ENCODE measurements at places on chromosomes 4 and X.

- no peak for DNase-seq
Observed at GRCh38 chrX:13938051-13938828, 91.5 kb downstream of the GEMIN8 start.

DNA sequence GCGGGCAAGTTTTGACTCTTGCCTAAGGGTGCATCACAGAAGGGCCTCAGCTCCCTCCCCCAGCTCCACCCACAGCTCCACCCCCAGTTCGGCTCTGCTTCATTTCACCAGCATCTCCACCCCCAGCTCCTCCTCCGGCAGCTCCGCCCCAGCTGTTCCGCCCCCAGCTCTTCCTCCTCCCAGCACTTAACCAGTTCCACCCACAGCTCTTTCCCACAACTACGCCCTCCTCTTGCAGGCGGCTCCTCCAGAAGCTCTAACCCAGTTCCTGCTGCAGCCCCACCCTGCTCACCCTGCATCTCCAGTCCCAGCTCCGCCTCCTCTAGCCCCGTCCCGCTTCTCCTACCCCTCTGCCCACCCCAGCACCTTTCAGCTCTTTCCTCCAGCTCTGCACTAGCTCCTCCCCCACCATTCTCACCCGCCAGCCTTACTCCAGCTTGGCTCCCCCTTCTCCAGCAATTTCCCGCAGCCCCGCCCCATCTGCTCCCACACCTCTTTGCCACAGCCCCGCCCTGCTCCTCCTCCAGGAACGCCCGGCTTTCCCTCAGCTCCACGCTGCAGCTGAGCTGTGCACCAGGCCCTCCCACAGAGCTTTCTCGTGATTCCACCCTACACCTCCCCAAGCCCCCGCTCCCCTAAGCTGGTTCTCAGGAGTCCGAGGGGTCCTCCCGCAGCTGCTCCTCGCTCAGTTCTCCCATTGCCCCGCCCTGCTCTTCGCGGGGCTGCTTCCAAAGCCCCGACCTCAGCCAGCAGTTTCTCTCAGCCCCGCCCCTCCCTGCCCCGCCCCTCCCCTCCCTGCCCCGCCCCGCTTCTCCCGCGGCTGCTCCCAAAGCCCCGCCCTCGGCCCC is 1.3 kb upstream of the EOLA1 start:
- peak; percentile 94 for DNase-seq

GRCh38 chr4:176433983-176434382 is 114.2 kb downstream of the SPCS3 start:
- no peak for DNase-seq

DNA sequence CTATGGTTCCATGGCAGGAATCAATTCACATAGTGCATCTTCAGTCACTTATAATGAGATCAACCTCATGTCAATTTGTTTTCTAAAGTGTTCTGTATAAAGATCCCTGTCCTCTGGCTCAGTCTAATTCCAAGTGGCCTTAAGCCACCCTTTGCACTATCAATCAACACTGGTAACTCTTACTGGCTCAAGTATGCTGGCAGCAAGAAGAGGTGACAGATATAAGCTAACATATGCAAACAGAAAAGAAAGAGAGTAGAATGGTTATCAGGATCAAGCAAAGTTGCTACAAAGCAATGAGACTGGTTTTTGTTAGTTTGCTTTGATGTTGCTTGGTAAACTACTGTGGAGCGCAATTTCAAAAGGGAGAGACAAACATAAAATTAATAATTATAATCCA is 67.0 kb downstream of the AMMECR1 start:
- DNase-seq, result no peak

- no peak for DNase-seq
Observed at GRCh38 chrX:63702556-63702955, 82.5 kb downstream of the ARHGEF9 start.

GRCh38 chr4:73751830-73752229 is 11.5 kb downstream of the CXCL8 start:
- no peak for DNase-seq

- no peak for DNase-seq
Observed at GRCh38 chr4:1288786-1289185, 905 bp upstream of the MAEA start.

GRCh38 chrX:46792810-46793188 is 33.9 kb upstream of the SLC9A7 start:
- no peak for DNase-seq

DNA sequence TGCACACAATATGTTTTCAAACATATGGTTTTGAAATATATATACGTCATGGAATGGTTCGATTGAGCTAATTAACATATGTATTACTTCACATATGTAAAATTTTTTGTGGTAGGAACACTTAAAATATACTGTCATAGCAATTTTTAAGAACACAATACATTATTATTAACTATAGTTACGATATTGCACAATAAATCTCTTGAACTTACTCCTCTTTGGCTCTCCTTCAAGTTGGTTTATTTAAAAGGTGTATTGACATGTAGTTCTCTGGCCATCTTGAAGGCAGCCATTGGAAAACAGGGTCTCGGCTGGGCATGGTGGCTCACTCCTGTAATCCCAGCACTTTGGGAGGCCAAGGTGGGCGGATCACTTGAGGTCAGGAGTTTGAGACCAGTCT is 53.8 kb downstream of the CASP3 start:
- DNase-seq, result no peak

DNA sequence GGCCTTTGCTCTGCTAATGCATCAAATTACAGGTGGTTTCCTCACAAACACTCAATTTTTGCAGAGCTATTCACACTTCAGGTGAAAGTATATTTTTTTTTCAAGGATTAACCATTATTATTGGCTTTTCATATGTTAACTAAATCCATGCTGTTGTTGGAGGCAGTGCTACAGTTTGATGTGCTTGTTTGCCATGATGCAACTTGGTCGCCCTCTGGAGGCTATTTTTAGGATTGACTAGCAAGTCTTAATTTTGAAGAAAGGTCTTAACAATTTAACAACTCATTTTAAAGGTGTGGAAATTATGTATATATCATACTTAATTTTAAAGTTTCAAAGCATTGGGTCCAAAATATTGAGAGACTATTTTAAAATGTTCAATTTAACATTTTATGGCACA is 168.8 kb upstream of the FAM47A start:
- DNase-seq, result peak; percentile 57

Data from activated CD4-positive, alpha-beta T cell treated with anti-CD3 and anti-CD28 coated beads, Interleukin-2, amount 50 U/mL, for 16 hours (primary cell).